Activated CD4-positive, alpha-beta memory T cell treated with anti-CD3 and anti-CD28 coated beads for 36 hours (primary cell): ENCODE measurements at places on chromosomes 4 and X.
A peak's percentile ranks its signal among the peaks of the same experiment; 100 is the strongest.

- DNase-seq: no peak
Observed at GRCh38 chr4:128787509-128788311, 21.8 kb upstream of the JADE1 start.

GRCh38 chr4:25466966-25467697 is 90.1 kb downstream of the ANAPC4 start:
- DNase-seq: no peak

GRCh38 chr4:121791481-121791880 is 9.6 kb upstream of the EXOSC9 start:
- no peak for DNase-seq

- no peak for DNase-seq
Observed at GRCh38 chr4:123649645-123650391, 253.2 kb downstream of the SPRY1 start.

GRCh38 chrX:17833954-17834353 is 27.1 kb downstream of the RAI2 start:
- DNase-seq: no peak

- peak; percentile 9 for DNase-seq
Observed at GRCh38 chrX:103356130-103356798, at the start of gene TCEAL9. Gene TCEAL9 (plus strand): TSS chrX:103356506. CDS start chrX:103357685, 1,179 bp downstream.

- no peak for DNase-seq
Observed at GRCh38 chr4:152038238-152038637, 277.4 kb upstream of the GATB start.

GRCh38 chr4:143961075-143961474 is 55.7 kb upstream of the GYPE start:
- DNase-seq: no peak

GRCh38 chrX:133776072-133776471 is 209.3 kb downstream of the GPC3 start:
- peak; percentile 42 for DNase-seq

DNA sequence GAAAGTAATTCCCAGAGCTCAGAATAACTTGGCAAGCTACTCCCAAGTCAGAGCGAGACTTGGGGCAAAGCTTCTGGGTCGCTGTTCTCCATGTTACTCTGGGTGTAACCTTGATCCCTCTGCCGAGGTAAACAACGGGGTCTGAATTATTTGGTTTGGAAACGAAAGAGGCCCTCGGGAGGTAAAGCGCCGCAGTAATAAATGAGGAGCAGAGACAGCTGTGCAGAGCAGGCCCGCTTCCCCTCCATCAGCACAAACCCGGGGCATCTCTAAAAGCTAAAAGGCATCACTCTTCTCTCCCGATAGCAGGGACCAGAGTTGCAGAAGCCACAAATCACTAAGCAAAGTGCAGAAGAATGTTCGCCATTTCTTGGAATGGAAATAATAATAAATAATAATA is 561.5 kb downstream of the BCOR start:
- DNase-seq: no peak

GRCh38 chrX:30301963-30302362 is 7.2 kb downstream of the NR0B1 start:
- no peak for DNase-seq

DNA sequence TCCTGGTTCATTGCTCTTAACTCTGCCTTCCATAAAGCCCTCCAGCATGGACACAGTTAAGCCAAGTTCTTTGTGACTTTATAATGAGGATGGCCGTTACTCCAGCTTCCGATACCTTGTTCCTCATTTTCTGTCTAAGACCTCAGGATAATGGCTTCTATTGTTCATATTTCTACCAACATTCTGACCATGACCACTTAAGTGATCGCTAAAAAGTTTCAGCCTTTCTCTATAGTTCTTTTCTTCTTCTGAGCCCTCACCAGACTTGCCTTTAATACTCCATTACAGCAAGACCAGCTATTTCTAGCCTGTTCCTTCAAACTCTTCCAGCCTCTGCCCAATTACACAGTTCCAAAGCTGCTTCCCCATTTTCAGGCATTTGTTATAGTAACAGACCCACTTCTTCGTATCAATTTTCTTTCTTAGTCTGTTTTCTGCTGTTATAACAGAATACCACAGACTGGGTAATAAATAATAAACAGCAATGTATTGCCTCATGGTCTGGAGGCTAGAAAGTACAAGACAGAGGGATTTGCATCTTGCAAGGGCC is 12.3 kb downstream of the RNF175 start:
- DNase-seq: no peak

DNA sequence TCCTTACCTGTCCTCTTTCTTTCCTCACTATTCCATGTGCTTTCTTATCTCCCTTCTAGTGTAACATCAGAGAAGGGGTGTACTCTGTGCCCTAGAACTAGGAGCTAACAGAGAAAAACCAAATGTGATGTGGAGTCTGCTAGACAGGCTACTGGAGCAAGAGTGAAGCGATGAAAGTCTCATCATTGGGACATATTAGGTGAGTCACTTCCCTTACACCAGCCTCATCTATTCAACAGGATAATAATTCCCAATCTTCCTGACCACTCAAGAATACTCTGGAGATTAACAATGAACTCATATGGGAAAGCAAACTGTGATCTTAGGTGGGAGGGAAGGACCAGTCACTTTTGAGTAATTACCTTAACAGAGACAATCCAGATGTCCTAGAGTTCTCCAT is 58.1 kb downstream of the RAB40A start:
- no peak for DNase-seq

DNA sequence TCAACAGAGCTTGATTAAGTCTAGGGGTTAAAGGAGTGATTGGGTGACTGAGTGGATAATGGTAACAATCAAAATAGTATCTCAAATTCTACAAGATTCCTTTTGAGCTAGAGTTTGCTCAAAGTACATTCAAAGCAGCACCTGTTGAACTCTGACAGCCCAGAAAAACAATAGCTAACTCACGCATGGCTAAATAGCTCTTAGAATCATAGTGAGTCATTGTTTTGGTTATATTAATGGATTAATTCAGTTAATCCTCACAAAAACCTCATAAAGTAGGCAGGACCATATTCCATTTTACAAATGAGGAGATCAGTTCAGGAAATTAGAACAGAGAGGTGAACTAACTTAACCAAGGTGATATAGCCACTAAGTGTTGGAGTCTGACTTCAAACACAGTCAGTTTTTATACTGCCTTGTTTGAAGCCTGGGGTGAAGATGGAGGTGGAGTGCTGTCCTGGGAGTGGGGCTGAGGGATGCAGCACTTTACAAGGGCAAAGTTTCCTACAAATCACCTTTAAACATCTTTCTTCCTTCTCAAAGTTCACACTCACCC is 35.9 kb upstream of the PPM1K start:
- no peak for DNase-seq

- no peak for DNase-seq
Observed at GRCh38 chrX:124028182-124028581, 66.7 kb downstream of the STAG2 start.

DNA sequence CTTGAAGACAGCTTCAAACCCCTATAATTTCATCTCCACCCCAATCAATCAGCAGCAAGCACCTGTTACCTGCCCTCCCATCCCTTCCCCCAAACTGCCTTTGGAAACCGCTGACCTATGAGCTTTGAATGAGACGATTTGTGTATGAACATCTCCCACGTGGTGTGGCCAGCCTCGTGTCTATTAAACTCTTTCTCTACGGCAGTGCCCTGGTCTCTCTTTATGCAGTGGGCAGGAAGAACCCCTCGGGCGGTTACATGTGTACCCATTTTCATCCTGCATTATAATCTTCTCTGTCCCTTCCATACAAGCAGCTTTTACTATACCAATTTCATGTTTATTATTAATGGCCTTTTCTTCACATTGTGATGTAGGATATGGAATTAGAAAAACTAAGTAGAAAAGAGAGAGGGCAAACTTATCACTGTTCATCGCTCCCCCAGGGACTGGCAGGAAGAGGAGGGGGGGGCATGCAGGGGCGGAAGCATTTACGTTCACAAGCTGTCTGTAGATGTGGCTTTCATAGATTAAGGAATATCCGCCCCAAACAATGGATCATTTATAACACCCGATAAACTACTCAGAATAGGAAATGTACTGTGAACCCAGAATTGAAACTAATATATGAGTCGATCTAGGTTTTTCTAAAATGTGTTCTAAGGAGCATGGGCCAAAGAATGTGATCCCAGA is 95.5 kb upstream of the ZNF518B start:
- no peak for DNase-seq

GRCh38 chr4:107714256-107714655 is 5.8 kb downstream of the PAPSS1 start:
- no peak for DNase-seq

DNA sequence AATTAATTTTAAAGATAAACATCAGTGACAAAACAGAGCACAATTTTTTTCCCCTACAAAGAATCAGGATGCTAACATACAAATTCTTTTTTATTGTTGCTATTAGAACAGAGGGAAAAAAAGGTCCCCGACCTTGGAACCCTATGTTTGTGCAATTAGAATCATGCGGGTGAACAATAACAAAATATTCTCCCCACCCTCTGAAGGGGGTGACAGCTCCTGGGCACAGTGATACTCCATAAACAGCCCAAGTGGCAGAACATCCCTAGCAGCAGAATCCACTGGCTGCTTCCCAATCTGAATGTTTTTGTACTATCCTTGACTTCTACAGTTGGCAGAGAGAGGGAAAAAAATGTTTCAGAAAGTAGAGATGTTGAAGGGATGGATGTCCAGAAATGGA is 87.7 kb upstream of the TLL1 start:
- no peak for DNase-seq

GRCh38 chr4:28093071-28093470 is 1232.4 kb downstream of the STIM2 start:
- no peak for DNase-seq

DNA sequence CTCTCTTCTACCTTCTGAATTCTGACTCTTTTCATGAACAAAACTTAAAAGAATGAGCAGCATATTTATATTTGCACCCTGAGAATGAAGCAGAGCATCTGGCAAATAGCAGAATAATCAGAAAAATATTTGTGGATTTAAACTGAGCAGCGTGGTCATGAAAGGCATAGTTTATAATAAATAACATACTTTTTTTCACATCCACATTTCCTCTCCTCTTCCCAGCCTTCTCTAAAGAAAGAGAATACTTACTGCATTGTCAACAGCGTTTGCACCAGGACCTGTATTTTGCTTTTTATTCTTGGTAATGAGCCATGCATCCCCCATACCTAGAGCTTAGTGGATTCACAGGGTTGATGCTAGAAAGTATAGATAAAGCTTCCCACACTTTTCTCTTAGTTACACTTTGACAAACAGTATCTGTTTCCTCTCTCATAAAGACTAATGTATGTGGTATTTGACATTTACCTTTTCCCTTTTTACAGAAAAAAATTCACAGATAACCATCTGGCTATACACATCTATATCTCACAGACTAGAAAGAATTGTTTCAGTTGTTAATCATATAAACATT is 131.5 kb downstream of the PRSS12 start:
- no peak for DNase-seq

DNA sequence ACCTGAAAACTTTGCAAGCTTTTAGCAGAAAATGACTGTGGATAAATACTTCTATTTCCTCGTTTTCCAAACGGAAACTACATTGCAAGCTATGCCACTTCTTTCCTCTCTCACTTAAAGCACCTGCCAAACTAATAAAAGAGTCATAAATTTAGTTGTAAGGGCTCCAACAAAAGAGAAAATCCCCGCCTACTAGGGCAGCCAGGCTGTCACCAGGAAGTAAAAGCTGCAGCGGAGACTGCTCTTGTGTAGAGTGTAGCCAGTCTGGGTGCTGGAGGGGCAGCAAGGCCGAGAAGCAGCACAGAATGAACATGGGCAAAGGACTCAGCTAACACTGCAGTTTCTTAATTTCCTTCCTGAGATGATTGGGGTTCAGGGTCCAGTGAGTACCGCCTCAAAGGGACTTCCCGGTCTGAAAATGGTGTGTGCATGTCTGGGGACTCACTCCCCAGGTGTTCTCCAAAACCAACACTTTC is 89.3 kb upstream of the MAML3 start:
- DNase-seq: no peak

DNA sequence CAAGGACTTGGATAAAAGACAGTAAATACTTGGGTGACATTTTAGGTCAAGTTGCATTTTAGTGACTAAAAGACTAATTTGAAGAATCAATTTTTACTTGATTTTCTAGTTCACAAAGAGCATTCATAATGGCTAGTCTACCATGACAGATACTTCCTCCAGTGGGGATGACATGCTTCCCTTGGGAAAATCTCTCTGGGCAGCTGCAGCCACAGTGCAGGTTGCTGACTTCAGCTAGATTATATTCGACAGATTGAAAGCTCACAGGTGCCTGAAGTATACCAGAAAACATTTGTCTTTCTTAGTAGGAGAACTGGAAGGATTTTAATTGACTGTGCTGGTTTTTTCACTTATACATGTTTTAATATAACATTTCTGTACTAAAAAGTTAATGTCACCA is 209.6 kb upstream of the MAGEB2 start:
- no peak for DNase-seq

DNA sequence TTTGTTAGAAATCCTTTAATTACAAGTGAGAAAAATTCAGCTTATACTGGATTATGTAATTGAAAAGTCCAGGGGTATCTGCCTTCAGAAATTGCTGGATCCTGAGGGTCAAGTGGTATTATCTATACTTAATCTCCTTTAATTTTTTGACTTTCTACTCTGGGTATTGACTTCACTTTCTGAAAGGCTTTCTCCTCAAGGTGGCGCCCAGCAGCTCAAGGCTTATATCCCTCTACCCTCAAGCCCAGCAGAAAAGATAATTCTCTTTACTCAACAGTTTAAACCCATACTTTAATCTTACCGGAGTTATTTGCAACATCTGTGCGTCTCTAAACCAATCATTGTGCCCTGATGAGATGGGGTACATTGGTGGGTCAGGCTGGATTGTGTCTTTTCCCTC is 129.5 kb downstream of the LARP7 start:
- peak; percentile 12 for DNase-seq

- no peak for DNase-seq
Observed at GRCh38 chrX:56757327-56757726, 28.3 kb downstream of the NBDY start.

- DNase-seq: no peak
Observed at GRCh38 chr4:35342833-35343232, 901.5 kb downstream of the ARAP2 start.

GRCh38 chr4:109444182-109444844 is 10.7 kb downstream of the SEC24B start:
- no peak for DNase-seq
